GM12878 (cell line): ENCODE measurements at places on chromosomes 2 and 18.

DNA sequence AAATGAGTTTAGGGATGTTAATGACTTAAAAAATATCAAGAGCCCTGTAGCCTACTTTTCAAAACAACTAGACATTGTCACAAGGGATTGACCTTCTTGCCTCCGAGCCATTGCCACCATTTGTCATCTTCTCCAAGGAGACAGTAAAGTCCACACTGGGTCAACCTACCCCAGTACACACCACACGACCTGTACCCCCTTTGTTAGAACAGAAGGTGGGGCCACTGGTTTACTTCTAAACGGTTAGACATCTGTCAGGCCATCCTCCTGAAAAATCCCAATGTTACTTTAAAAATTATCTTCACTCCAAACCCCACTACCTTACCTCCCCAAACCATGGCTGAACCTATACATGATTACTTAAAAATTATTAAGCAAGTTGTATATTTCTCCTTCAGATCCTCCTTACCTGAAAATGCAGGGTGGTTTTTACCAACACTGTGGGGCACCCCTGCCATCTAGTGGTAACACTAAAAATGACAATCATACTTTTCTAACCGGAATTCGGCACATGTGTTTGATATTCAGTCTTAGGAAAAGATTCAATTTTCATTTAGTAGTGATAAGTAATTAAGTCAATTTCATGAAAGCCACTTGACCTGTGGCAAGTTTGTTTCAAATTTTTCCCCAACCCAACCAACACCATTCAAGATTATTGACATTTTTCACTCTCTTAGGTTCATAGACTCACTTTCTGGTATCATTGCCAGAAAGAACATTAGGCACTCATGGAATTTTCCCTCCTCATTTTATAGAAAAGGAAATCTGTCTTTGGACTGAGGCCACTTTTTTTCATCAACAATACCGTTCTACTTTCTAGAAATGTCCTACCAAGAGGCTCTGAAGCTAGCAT lies 265.3 kb upstream of the PKDCC start:
- DNase-seq: peak; percentile 15

DNA sequence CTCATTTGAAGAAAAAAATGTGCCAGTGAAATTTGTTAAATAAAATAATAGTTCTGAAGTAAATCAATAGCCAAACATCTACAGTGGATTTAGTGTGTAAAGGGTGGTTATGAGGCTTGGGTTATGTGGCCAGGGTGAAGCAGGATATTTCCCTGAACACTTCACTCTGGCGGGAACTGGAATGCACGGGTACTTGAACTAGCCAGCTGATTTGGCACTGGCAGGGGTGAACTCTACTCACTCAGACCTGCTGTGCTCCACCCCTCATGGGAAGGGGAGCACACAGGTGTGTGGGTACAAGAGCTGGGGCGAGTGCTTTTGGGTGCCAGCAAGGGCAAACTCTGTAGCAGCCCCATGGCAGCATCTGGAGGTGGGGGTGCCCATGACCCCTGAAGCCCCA lies 278.2 kb downstream of the CALCRL start:
- DNase-seq: no peak

- DNase-seq: no peak
Observed at GRCh38 chr2:69744456-69744855, 2.5 kb downstream of the ANXA4 start.

GRCh38 chr2:167215595-167215994 lies 327.3 kb downstream of the XIRP2 start:
- no peak for DNase-seq

- no peak for DNase-seq
Observed at GRCh38 chr2:26349690-26350089, 3.1 kb upstream of the ADGRF3 start.

DNA sequence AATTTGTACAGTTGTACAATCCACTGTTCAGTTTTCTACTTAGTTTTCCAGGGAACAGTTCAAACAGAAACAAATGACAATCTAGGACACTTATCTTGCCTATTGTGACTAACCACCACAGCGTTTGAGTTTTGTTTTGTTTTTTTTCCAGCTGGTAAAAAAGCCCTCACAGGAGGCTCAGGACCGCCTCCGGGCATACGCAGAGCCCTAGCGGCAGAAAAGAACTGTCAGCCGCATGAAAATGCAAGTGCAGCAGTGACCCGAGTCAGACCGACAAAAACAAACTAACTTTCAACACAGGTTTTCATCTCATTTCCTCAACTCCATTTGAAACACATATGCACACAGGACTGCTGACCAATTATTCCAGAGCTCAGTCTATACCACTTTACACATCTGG lies 68.6 kb downstream of the STEAP3 start:
- no peak for DNase-seq

DNA sequence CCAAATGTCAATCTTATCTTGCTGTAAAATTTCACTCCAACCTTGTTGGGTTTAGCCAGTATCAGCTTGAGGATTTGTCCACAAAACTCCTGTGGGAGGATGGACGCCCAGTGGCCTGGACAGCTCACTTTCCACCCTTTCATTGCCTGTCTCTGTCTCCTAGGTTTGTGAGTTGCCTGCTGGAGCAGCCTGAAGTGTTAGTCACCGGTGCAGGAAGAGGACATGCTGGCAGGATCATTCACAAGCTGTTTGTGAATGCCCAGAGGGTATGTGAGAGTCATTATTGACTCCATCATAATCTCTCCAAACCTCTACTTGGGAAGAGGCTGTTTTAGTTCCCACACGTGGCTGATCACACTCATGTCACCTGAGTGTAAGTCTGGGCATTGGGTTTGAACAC lies 112.3 kb downstream of the RAB3GAP1 start:
- DNase-seq: no peak

DNA sequence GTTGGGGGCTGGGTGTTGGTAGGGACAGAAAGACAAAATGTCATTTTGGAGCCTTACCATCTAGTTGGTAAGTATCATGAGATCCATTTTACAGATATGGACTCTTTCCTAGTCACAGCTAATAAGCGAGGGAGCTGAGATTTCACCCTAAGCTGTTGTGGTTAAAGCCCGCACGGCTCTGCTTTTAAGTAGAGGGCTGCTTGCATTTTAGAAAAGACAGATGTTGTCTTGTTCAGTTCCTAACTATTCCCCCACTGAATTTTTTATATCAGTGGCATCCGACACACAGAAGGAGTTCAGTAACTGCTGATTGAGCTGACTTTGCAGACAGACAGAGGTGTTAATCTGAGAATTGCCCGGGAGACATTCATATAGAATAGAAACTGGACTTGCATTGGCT lies 3.7 kb downstream of the QPCT start:
- no peak for DNase-seq

GRCh38 chr2:19141234-19142004 lies 217.0 kb downstream of the OSR1 start:
- DNase-seq: no peak

- DNase-seq: no peak
Observed at GRCh38 chr2:154489266-154489858, 209.1 kb upstream of the KCNJ3 start.

GRCh38 chr2:96256611-96257113 lies 9.1 kb downstream of the TMEM127 start:
- no peak for DNase-seq

GRCh38 chr2:241739651-241740050 lies 5.2 kb downstream of the D2HGDH start:
- DNase-seq: no peak

- DNase-seq: no peak
Observed at GRCh38 chr2:232835687-232836208, 34.3 kb upstream of the SNORC start.

- DNase-seq: no peak
Observed at GRCh38 chr18:74791501-74792194, 194.0 kb downstream of the ZNF407 start.

DNA sequence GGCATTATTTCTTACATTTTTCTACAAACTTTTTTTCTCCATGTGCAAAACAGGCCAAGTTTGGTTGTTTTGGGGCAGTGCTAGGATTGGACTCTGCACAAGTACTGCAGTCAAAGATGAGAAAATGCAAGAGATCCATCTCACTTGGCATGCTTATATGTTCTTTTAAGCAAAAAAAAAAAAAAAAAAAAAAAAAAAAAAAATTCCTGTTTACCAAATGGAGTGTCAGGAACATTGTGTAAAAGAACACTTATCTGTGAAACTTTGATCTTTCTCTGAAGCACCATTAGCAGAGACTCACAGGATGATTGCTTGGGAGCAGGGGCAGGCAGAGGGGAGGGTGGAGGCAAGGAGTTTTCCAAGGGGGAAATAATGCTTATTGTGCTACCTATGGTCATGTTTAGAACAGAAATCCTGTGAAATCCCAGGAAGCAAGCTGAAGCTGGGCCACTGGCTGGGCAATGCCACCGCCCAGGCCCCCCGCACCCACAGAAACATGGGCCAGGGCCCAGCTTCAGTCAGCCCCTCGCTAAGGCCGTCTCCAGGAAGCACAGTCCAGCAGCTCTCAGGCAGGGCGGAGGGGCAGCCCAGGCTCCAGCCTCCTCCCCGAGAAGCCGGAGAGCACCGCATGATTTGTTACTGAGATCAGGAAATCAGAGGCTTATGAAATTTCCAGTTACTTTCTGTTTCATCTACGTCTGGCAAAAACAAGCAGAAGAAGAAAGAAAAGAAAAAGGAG lies 229.4 kb downstream of the ZNF516 start:
- no peak for DNase-seq

DNA sequence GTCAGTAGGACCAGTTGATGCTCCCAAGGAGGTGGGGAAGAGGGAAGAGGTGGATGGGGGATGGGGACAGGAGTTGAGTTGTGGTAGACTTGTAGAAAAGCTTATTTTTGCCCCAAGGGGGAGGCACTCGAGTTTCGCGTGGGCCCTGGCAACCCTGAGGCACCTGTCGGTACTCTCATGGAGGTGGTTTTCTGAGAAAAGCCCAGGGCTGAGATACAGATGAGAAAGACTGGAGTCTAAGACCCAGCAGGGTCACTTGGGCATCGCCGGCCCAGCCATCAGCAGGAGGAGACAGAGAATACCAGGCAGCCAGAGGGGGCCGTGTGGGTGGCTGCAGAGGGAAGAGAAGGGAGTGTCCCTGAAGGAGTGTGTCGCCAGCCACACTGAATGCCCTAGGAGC lies 57.7 kb upstream of the HPCAL1 start:
- DNase-seq: no peak

DNA sequence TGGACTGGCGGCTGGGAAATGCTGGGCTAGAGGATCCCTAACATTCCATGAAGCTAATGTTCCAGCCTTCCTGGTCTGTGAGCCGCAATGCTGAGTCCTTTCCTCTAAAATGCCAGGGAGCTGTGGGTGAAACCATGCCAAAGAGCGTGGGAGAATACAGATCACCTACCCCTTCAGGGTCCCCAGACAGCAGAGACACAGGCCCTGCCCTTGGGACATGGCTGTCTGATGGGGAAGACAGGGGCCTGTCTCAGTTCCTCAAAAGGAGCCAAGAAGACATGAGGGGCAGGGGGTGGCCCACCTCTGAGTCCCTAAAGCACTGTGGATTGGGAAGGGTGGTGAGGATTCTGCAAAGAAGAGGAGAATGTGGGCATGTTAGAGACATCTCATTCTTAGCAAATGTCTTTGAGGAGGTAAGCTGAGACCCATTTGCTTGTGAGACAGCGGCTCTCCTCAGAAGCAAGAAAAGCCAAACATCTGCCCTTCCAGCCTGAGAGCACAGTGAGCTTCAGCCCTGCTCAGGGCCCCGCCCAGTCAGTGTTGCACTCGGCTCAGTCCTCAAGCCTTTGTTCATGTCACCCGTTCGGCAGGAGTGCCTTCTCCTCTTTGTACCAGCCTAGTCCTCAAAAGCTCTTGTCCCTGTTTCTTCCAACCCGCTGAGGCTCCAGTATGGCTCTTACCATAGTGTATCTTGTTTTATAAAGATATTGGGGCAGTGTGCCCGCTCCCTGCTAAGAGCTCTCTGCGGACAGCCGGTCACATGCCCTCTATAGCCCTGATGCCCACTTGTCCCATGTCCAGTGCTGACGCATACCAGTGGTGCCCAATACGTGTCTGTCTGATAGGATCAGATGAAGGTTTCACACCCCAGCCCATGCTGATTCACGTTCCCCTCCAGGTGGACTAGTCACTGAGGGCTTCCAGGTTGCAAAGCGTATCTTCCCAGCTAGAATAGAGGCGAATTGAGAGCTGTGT lies 286.2 kb downstream of the CYP26B1 start:
- DNase-seq: no peak

- DNase-seq: no peak
Observed at GRCh38 chr18:63850020-63850419, 37.5 kb upstream of the SERPINB2 start.

GRCh38 chr2:215811409-215812345 lies 201.7 kb downstream of the MREG start:
- DNase-seq: peak; percentile 90

GRCh38 chr2:178895171-178895570 lies 87.9 kb upstream of the TTN start:
- DNase-seq: no peak

DNA sequence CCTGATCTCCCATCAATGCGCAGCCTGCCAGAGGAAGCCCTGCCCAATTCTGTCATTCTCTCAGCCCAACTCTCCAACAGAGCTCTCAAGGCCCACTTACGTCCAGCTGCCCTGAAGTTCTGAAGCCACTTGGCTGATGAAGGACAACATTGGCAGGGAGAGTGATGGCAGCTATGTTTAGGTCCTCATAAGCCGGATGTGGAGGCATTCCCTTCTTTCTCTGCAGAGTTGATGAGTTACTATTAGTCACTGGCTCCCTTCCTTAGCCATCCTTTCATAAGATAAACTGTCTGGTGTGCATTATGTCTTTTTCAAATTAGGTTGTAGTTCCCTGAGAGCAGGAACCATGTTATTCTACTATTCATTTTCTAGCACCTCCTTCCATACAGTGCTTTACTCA lies 22.5 kb upstream of the TACR1 start:
- no peak for DNase-seq

DNA sequence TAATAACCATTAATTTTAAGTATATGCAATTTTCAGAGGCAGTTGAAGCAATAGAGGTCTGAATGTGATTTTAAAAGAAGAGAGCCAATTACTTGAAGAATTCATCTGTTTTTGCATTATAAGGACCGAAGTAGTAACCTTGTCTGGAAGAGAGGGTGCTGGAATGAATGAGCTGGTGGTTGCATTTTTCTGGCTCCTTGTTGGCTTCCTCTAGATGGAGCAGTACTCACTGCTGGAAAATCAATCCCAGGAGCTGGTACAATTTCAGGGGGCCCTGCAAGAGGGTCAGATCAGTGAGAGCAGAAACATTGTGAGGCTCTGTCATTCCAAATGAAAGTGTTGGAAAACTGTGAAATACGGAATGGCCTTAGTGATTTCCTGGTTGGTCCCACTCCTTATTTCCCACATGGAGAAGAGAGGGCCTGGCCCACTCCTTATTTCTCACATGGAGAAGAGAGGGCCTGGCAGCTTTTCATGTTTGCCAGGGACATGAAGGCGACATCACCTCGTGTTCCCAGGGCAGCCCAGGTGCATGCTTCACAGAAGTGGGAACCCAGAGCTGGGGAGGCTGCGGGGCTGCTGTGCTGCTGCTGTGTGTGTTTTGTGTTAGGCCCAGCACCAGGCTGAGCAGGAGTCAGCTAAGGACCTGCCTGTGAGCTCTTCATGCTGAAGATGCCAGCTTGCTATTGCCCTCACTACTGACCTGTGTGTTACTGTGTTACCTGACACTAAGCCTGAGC lies 197.4 kb downstream of the SNTG2 start:
- DNase-seq: no peak
